ENCODE measurements at places on chromosomes 11 and 22.

GRCh38 chr11:69205743-69206612, 50.2 kb downstream of the SMIM38 start:
- no peak for DNase-seq

- DNase-seq: no peak
Observed at GRCh38 chr11:97557399-97557798, 1167.6 kb downstream of the JRKL start.

GRCh38 chr11:62071408-62071807, 52.4 kb upstream of the INCENP start:
- no peak for DNase-seq

- peak; percentile 53 for DNase-seq
Observed at GRCh38 chr22:40728731-40729189, 49.5 kb downstream of the MCHR1 start.

DNA sequence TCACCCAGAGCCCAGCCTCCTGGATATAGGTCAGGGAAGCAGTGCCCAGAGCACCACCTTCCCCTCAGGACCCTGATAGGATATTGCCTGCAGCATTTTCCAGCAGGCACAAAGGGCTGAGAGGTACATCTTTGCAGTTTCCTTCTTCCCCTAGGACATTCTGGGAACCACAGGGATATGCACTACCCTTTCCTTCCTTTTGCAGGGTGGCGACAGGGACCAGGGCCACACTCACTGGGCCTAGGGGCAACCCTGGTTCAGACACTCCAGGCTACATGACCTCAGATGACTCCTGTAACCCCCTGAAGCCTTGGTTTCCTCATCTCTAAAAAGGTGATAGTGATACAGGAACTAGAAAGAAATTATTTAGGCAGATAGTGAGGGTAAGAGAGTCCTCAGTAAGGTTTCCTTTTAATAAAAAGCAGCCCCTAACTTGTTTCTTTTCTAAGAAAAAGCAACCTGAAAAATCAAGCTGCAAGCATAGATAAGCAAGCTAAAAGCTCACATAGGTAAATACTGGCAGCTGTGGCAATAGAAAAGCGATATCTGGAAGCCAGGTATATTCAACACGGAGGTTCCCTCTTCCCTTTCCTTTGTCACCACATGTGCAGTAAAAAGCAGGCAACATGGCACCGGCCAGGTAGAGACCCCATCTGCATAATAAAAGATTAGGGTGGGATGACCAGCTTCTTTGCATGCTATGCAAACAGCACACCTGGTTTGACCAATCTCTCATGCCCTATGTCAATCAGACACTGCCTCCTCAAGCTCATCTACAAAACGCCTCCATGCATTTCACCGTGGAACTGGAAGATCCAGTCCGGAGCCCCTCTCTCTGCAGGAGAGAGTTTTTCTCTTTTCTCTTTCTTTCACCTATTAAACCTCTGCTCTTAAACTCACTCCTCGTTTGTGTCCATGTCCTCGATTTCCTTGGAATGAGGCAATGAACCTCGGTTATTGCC, 13.2 kb upstream of the MRGPRX2 start:
- DNase-seq: no peak

- no peak for DNase-seq
Observed at GRCh38 chr22:20953668-20954500, 13.2 kb upstream of the AIFM3 start.

DNA sequence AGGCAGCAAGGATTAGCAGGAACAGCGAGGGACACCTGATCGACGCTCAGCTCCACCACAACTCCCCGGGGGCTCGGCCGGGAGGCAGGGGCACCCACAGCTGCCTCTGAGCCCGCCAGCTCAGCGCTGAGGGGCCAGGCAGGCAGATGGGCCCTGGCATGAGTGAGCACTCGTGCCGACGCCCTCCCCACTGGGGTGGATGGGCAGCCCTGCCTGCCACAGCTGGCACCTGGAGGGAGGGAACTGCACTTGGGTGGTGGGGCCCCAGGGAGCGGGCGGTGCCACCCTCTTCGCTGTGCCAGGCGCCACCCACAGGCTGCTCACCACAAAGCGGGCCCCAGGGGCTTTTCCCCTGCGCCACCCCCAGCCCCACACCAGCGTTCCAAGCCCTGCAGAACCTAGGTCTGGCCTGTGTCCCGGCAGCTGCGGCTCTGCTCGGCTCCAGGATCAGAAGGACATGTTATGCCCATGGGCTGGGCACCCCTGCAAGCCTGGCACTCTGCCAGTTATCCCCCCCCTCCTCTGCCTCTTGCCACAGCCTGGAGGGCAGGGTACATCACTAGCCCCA, 28.8 kb downstream of the WNT7B start:
- DNase-seq: no peak

GRCh38 chr11:10725114-10725906, 25.7 kb upstream of the CTR9 start:
- DNase-seq: no peak

GRCh38 chr11:14549891-14550290, 29.7 kb upstream of the PSMA1 start:
- DNase-seq: no peak

DNA sequence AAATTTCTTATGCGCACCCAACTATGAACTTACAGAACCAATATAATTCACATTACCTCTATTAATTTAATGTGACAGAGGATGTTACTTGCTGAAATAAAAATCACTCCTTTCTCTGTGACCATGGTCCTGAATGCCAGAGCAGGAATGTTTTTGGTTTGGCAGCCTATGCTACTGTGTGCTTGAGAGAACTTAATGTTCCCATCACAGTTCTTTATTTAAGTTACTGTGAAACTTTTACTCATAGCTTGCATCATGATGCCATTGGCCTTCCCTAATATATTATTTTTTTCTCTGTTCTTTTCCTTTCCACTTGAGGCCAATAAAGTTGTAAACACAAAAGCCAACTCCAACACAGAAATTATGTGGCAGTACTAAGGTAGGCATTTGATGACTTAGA, 142.2 kb downstream of the FAM76B start:
- DNase-seq: no peak

DNA sequence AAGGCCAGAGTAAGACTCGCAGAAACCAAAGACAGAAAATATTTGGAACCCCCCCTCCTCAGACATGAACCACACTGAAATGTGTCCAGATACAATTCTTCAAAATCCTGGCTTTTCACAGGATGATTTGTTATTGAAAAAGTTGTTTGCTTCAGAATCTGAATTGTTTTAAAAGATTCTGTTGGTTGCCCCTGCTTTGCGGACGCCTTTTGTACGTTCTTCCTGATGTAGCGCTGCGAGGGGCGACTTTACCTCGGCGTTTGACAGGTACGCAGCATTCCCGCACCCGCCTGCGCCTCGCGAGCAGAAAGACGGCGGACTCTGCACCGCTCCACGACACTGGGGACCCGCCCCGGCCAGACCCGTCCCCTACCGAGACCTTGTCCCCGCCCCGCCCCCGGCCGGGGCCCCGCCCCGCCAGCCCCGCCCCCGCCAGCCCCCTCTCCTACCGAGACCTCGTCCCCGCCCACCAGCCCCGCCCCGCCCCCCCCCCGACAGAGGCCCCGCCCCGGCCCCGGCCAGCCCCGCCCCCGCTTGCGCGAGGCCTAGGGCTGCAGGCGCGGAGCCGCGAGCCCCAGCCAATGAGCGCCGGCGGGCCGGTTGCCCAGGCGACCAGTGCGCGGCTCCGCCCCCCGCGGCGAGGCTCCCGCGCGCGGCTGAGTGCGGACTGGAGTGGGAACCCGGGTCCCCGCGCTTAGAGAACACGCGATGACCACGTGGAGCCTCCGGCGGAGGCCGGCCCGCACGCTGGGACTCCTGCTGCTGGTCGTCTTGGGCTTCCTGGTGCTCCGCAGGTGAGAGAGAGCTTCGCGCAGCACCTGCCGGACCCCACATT, at the start of gene GLB1L2:
Gene GLB1L2 (plus strand): TSS at position 635 of the 835 bp plus-strand sequence. CDS start 74 bp downstream, at position 709.
- DNase-seq: peak; percentile 74

DNA sequence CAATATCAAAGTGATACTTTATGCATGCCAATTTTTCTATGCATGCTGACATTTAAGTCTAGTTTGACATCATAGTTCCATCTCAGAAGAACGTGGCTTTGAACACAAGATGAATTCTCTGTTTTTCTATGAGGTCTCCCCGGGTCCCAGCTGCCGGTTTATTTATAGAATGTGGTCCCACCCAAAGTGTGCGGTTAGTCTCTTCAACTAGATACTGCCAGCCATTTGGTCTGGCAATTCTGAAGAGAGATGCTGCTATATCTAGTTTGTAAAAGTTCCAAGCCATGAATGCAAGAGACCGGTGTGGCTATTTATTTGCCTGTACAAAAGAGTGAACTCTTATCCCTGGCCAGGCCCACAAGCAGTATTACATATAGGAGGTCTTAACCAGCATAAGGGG, 9.2 kb downstream of the OR5A2 start:
- no peak for DNase-seq

DNA sequence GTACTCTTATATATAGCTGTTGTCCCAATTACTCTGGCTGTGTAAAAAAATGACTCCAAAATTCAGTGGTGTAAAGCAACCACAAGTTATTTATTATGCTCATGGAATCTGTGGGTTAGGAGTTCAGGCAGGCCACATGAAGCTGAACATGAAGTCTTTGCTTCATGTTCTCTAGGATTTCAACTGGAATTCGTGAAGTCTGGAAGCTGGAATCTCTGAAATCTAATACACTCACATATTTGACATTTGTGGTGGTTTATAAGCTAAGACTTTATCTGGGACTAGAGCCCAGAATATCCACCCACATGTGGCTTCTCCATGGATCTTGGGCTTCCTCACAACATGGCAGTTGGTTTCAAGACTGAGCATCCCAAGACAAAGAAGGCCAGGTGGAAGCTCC, 430.6 kb downstream of the MIAT start:
- no peak for DNase-seq

DNA sequence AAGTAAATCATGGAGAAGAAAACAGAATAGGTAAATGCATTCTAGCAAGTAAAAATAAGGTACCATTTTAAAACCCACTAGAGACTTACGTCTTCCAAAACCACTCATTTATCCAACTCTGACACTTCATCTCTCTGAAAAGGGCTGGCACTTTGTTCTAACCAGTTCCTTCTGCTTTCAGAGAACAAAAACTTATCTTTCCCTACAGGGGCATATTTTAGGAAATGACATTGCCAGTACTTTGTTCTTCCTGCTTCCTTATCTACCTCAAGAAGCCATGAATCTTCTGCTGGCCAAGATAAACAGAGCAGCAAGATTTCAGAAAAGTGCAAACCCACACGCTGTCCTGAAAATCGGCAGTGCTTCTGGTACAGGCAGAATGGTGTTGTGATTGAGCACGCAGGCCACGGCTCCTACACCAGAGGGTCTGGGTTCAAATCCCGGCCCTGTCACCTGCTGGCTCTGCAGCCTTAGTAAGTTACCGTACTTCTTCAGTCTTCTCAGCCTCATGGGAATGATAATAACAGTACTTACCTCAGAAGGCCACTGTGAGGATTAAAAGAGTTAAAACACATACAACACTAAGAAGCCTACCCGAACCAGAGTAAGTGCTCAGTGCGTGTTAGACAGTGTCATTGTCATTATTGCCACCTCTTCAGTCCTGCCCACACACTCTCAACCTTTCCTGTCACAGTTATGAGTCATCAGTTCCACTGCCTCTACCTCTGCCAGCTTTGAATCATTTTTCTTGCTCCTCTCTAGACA, 11.0 kb downstream of the MPZL3 start:
- peak; percentile 39 for DNase-seq

DNA sequence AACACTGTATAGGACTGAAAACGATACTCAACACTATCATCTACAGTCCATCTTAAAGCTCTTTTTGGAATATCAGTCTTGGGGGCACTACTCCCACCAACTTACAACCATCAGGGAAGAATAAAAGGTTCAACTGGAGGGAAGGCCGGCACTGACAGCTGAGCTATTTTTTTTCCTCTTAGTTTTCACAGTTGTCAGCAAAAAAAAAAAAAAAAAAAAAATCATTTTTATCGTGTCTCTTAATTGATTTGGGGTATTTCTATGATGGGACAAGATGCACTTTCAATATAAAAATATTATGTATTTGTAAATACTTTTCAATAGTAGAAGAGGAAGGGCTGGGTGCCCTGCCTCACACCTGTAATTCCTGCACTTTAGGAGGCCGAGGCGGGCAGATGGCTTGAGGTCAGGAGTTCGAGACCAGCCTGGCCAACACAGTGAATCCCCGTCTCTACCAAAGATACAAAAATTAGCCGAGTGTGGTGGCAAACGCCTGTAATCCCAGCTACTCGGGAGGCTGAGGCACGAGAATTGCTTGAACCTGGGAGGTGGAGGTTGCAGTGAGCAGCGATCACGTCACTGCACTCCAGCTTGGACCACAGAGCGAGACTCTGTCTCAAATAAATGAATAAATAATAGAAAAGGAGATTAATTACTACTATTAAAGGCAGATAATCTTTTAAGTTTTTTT, 1.5 kb downstream of the KIF18A start:
- DNase-seq: no peak
